Naive thymus-derived CD8-positive, alpha-beta T cell (primary cell): ENCODE measurements at places on chromosomes 13 and 19.
A peak's percentile ranks its signal among the peaks of the same experiment; 100 is the strongest.

- no peak for DNase-seq
These were observed 26.4 kb upstream of the ADGRE2 start for GRCh38 chr19:14804765-14805164.

DNA sequence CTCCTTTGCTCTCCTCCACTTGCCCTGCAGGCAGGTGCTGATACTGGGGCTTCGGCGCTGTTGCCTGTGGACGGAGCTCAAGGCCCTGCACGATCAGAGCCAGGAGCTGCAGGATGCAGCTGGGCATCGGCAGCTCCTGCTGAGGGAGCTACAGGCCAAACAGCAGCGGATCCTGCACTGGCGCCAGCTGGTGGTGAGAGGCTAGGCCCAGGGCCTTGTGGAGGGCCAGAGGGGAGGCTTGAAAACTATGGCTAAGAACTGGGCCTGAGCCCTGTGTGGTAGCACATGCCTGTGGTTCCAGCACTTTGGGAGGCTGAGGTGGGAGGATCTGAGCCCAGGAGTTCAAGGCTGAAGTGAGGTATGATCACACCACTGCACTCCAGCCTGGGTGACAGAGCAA lies 6.3 kb downstream of the HAUS5 start:
- DNase-seq = no peak

GRCh38 chr19:5958074-5958850 lies 19.7 kb downstream of the RANBP3 start:
- no peak for DNase-seq

DNA sequence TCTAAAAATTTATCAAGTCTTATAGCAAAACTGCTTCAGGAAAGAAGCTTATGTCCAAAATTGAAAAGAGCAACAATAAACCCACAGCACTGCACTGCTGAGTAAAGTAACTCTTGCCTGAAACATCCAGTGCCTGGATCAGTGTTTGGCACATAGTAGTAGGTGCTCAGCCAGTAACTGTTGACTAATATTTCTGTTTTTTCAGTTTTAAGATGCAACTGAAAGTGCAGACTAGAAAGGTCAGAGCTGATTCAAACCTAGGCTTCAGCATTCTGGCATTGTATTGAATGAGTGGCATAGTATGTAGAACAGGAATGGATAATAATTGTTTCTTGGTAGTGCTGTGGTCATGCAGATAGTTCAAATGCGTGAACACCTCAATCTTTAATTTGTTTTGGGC lies 67.6 kb downstream of the UBL3 start:
- no peak for DNase-seq

GRCh38 chr13:44726214-44726613 lies 150.1 kb upstream of the TSC22D1 start:
- DNase-seq = no peak

GRCh38 chr19:38959618-38960017 lies 15.9 kb downstream of the FBXO17 start:
- DNase-seq = no peak

GRCh38 chr19:35911790-35912189 lies 3.7 kb upstream of the TYROBP start:
- DNase-seq = no peak

DNA sequence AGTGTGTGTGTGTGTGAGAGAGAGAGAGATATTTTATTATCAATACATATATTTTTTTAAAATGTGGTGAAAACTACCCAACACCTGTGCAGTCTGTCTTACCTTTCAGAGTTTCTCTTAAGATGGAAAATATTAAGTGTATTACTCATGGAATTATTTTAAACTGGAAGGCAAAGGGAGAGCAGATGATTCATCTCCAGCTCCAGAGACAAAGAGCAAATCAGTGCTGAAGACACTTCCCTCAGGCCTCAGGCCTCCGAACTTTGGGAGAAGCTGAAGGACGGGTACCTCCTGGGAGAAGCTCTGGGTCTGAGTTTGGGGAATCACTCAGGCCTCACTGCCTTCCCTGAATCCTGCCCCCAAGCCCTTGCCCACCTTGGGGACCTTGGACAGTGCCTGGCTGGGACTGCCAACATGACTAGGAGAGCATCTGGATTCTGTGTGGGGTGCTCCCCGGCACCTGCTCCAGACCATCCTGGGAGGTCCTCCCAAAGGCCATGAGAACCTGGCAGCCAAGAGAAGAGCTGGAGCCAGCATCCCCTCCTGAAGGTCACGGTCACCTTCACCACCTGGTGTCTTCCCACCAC lies 170.4 kb upstream of the UBL3 start:
- DNase-seq = no peak

- no peak for DNase-seq
These were observed 575.2 kb downstream of the MYO16 start for GRCh38 chr13:109204657-109205056.

DNA sequence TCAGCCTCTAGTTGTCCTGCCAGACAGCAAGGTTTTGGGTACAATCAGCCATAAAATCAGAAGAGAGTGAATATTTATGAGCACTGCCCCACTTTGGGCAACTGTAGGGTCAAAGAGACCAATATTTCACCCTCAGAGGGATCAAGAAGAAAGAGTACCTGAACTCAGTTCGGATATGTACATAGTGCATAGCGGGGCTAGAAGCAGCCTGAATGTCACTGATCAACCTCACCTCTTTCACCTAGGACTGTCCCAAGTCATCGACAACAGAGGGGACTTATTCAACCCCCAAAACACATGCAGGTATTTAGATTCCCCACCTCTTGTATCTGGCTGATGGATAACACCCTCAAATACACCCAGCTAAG lies 446.9 kb downstream of the COG6 start:
- DNase-seq = no peak

DNA sequence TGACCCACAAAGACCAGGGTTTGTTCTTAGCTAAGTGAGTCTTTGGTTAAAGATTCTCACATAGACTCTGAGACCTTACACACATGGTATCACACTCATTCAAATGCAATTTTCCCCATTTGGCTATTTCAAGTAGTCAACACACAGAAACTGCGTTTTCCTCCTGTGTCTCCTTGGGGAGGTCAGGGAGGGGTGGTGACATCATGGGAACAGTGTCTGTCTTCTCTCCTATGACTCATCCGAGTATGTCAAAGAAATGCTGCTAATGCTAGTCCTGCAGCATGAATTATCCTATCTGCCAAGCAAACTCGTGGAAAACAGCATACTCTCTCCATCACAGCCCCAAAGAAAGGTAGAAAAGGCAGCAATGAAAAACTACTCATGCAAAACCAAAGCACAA lies 100.2 kb downstream of the ENOX1 start:
- no peak for DNase-seq

DNA sequence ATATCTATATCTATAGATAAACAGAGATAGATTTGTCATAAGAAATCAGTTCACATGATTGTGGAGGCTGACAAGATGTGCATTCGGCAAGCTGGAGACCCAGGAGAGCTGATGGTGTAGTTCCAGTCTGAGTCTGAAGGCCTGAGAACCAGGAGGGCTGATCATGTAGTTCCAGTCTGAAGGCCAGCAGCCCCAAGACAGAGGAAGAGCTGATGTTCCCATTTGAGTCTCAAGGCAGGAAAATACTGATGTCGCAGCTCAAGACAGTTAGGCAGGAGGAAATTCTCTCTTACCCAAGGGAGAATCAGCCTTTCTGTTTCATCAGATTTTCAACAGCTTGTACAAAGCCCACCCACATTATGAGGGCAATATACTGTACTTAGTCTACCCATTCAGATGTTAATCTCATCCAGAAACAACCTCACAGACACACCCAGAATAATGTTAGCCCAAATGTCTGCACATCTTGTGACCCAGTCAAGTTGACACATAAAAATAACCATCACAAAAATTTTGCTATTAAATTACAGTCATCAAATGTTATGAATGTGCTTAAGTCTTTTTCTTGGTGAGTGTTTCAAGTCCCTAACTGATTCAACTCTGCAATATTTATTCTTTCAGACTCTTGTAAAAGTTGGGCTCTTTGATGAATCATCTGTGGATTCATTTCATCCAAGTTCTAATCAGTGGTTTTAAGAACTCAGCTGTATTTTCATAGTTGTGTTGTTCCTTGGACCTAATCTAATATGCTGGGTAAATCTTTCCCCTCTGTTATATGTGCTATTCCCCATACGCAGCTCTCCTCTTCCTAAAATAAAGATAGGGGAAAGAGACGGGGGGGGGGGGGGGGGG lies 22.7 kb upstream of the LRCH1 start:
- DNase-seq = no peak

DNA sequence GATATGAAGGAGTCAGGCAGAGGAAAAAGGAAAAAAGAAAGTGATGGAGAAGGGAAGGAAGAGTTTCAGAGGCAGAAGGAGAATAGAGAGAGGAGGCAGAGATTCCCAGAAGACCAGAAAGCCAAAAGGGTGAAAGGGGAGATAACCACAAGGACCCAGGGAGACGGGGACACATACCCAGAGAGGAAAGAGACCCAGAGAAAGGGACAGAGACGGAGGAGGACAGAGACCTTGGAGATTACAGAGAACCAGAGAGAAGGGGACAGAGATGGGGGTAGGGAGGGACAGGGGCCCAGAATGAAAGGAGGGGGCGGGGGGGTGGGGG lies 1.4 kb downstream of the PTH2 start:
- no peak for DNase-seq

DNA sequence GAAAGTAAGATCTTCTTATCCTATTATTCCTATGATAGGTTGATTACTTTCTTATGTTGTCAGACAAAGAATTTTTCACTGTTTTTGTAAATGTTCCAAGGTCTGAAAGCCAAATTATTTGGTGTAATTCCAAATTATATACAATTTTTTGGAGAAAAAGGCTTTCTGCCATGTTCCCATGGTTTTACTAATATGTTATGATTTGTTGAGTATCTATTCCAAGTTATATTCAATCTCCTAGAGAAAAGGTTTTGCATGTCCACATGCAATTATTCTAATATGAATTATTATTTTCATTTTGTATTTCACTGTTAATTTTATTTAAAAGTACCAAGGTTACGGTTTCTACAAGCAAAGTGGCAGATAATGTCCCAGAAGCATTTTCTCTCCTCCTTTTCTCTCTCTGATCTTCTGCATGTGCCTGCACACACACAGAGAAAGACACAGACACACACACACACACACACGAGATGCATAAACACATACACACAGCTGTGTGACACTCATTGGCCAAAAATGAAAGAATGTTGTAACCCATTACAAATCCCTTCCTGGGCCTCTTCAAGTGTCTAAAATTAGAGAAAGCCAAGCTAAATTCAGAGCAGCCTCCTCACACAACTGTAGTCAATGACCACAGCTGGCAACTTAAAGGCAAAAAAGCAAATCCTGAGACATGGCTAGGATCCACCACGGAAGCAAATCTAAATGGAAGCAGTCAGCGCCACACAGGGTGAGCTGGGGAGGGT lies 621.0 kb downstream of the EFNB2 start:
- no peak for DNase-seq

DNA sequence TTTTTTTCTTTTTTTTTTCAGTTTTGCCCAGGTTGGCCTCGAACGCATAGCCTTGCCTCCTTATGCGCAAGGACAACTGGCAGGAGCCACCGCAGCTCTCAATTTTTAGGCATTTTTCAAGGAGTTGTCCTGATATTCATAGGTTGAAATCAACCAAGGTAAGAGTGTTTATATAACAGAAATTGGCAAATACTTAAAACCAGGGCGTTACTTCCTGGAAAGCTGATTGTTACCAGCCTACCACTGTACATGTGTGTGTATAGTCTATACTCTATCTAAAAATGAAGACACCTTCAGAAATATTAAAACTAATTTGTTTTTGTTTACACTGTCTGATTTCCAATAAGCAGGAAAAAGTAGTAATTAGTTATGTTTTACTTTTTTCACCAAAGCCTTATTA lies 39.2 kb downstream of the GPC6 start:
- no peak for DNase-seq

DNA sequence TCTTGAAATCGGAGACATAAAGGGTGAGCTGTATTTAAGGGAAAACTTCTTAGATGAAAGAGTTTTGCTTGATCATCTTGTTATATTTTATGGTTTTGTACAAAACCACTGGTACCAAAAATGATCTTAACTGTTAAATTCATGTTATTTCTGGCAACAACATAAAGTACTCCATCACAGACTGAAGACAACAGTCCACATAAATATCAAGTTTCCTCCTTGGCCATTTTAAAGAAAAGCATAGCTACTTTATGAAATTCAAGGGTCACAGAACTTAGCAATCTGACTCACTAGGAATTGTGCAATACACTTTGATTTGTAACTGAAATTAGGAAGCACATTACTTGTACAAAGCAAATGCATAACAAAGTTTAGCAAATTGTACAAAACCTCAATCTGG lies 66.3 kb downstream of the TBC1D4 start:
- DNase-seq = no peak

- DNase-seq = no peak
These were observed 47.5 kb downstream of the GAS6 start for GRCh38 chr13:113816254-113816929.

GRCh38 chr13:95003019-95003813 lies 290.9 kb upstream of the SOX21 start:
- DNase-seq = no peak

- no peak for DNase-seq
These were observed 565.9 kb upstream of the SPRY2 start for GRCh38 chr13:80906860-80907259.

DNA sequence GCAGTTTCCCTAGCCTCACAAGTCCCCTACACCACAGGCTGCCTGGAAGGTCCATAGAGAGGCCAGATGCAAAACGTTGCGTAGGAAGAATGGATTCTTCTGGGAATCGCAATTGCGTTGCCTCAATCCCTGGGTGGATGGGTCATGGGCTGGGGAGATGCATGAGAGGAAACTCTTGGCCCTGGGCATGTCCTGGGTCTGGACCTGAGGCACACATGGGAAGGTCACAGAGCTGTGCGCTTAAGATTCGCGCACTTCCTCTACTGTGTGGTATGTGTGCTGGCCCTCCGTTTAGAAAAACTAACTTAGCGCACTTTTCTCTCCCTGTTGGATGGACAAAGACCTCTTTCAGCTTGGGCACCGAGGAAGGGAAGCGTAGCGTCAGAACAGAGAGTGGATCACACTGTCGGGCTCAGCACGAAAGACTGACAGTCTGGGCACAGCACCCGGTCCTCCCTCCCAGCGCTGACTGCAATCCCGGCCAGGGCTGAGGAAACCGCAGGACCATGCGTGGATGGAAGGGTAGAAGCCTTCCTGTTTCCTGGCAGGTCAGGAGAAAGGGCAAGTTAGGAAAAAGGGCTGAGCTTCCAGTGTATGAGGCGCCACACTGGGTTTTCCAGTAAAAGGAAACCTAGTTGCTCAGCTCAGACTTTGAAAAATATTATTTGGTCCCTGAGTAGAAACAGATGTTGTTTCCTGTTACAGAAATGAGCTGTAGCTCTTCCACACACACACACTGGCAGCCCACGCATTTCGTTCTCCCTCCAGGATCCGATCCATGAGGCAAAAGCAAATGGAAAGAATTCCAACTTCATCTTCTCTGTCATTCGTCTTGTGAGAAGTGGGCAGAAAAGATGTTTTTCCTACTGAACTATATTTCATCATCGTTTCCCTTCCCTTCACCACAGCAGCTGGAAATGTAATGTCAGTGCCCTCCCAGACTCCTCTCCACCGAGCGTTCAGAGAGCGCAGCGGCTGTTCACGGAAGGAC lies 86.0 kb downstream of the ING1 start:
- peak; percentile 21 for DNase-seq
